ENCODE measurements at places on chromosomes 3 and 15.

DNA sequence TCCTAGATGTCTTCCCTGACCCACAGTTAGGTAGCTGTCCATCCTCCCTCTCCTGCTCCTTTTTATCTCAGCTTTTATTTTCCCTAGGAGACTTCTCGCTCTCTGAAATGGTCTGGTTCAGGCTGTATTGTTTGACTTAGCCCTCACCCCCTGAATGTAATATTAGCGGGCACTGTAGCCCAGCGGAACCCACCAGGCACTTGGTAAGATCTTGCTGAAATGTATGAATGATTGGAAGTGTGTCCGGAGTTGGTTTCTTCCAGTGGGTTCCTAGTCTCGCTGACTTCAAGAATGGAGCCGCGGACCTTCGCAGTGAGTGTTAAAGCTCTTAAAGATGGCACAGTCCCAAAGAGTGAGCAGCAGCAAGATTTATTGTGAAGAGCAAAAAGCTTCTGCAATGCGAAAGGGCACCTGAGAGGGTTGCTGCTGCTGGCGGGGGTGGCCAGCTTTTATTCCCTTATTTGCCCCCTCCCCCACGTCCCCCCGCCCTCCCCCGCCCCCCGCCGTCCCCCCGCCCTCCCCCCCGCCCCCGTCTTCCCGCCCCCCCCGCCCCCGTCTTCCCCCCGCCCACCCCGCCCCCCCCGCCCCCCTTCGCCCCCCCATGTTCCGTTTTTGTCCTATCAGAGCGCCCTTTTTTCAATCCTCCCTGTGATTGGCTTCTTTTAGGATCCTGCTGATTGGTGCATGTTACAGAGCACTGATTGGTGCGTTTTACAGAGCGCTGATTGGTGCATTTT, 694 bp upstream of the EEFSEC start:
- no peak for DNase-seq

GRCh38 chr3:9898467-9899241, 4.0 kb upstream of the IL17RE start:
- no peak for DNase-seq

DNA sequence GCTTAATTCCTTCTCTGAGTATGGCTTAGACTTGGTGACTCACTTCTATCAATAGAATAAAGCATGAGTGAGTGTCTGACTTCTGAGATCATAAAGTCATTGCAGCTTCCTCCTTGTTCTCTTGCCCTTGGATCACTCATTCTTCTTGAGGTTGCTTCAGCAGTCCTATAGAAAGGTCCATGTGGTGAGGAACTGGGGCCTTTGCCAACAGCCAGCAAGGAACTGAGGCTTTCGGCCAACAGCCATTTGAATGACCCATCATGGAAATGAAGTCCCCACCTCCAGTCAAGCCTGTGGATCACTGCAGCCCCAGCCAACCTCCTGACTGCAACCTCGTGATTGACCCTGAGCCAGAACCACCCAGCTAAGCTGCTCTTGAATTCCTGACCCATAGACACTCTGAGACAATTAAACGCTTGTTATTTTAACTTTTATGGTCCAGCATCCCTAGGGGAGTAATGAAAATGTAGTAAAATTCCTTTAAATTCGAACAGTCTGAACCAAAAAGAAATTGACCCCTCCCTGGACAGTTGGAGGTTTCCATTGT, 84.5 kb downstream of the WDR76 start:
- DNase-seq, result no peak

- no peak for DNase-seq
Observed at GRCh38 chr3:33722191-33722590, 4.1 kb upstream of the CLASP2 start.

Data from islet precursor cell (in vitro differentiated cells).